ENCODE measurements at places on chromosomes 1 and 21.

DNA sequence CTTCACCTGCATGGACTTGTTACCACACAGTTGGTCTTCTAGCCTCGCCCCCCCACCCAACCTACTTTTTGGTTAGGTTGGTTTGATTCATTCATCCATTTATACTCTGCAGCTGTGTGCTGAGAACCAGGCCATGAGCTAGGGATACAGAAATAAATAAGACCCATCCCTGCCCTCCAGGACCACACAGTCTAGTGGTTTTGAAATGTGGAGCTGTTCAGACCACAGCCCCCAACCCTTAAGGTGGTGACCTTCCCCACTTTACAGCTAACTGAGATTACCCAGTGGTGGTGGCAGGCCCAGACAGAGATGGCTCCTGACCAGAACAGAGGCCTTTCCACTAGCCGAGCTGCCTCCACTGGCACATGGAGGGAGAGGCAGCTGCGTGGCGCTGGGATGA lies 37.0 kb downstream of the LRRN2 start:
- no peak for DNase-seq

DNA sequence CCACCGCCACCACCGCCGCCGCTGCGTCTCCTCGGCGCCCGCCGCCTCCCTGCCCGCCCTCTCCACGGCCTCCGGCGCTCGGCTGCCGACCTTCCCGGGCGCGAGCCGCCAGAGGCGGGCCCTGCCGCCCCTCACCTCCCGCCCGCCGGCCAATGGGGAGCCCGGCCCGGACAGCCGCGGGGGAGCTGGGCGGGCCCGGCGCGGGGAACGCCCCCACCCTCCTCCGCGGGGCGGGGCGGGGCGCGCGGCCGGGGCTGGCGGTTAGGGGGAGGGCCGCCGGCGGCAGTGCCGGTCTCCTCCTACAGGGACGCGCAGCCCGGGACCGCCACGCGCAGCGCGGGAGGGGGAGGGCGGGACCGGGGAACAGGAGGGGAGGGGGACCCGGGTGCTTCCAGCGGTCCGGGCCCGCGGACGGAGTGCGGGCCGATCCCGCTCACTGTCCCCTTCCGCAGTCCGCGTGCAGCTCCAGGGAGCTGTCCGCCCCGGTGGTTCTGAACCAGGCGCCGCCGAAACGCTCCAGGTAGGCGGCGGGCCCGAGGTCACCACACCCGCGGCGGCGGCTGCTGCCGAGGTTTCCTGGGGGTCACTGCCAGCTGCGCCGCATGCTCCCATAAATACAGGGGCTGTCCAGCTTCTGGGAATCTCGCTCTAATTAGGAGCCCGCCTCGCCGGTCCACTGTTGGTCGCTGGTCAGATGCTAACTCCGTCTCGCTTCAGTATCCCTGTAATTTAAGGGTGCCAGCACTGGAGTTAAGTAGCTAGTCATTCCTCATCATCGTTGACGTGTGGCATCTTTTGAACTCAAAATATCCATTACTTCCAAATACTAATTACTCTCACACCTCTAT lies at the start of gene PGBD5:
PGBD5 (minus strand) TSS at position 87 of the 848 bp plus-strand sequence. CDS start 404 bp downstream, outside the sequence.
- DNase-seq = peak; percentile 96

DNA sequence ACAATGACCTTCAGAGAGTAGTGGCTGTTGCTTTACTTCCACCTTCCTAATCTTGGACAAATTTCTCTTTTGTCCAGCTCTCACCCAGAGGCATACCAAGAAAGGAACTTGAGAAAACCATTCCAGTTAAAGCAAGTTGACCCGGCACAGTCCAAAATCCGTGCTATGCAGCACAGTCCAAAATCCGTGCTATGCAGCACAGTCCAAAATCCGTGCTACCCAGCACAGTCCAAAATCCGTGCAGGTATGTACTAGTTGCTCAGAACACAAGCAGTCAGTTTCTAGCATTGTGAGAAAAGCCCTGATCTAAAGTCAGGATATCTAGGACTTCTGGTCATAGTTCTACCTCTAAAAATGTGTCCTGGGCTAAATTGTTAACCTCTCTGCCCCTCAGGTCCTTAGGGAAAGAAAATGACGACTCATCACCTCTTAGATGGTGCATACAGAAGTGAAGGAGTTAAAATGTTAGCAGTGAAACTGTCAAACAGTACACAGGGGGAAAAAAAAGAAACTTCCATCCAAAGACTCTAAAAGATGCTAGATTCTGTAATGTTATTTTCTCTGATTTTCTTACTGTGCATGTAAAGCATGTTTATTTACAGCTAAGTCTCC lies 40.3 kb upstream of the ENAH start:
- no peak for DNase-seq

DNA sequence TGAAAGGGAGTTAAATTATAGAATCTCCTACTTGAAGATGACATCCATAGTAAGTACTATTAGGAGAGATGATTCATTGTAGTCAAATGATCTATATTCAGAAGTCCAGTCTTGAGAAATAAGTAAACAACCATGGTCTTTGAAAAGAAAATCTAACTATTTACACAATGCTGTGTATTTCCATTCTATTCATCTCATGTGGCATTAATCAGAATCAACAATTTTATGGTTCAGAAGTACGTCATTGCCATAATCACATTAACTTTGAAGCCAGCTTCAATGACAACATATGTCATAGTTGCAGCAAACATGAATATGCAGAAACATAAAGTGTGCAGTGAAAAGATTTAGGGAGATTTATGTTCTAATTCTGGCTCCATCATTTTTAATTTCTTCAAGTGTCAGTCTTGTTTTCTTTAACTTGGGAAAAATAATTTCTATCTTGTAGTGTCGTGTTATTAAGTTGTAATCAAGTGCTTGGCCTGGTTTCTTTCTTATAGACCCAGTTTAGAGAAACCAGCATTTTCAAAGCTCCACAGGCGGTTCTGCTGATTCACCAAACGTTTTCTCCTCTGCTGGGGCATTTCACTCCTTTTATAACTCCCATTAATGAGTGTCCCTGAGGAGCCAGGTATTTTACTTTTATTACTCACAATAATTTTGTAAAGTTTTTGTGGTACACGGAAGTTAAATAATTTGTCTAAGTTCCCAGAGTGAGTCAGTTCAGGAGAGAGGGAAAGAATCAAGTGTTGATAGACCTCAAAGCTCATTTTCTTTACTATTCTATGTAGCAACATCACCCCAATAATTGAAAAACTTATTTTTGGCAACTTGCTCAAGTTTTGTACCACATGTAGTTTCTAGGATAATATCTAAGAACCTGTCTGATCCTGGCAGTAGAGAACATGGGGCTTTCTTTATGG lies 35.9 kb upstream of the PTGS2 start:
- DNase-seq = no peak

DNA sequence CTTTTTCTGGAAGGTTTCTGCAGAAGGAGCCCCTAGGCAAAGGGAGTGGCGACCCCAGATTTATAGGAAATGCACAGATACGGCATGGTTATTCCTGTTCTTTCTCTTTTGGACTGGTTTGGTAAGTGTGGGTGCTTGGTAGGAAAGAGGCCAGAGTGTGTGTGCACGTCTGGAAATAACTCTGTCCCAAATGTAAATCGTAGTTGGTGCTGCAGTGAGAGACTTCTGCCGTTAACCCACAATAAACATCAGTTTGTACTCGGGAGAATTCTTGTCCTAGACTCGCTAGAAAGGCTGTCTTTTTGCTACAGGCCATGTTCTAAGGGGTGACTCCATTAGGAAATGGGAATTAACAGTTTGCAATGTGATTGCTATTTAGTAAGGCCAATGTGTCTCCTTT lies 779 bp downstream of the SLC44A3 start:
- no peak for DNase-seq

All from nephron progenitor cell (in vitro differentiated cells).